ENCODE measurements at places on chromosomes 1 and 21.
A peak's percentile ranks its signal among the peaks of the same experiment; 100 is the strongest.

GRCh38 chr1:61992257-61992656, 202.4 kb upstream of the L1TD1 start:
- DNase-seq: no peak

DNA sequence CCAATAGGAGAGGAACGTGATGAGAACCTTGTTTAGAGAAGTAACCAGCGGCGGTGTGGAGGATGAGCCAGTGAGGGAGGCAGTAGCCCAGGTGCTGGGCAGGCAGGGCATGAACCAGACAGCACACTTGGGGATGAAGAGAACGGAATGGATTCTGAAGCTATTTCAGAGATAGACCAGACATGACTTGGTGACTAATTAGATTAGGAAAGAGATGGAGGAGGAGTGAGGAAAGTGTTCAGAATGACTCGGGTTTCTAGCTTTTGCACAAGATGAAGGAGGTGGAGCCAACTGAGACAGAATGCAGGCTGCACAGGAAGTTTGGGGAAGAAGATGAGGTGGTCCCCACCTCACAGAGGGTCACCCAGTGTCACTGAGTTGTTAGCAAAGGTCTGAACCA, 5.1 kb downstream of the PEF1 start:
- peak; percentile 56 for DNase-seq

- no peak for DNase-seq
These were observed 472.7 kb downstream of the PLPP3 start for GRCh38 chr1:56106531-56107274.

DNA sequence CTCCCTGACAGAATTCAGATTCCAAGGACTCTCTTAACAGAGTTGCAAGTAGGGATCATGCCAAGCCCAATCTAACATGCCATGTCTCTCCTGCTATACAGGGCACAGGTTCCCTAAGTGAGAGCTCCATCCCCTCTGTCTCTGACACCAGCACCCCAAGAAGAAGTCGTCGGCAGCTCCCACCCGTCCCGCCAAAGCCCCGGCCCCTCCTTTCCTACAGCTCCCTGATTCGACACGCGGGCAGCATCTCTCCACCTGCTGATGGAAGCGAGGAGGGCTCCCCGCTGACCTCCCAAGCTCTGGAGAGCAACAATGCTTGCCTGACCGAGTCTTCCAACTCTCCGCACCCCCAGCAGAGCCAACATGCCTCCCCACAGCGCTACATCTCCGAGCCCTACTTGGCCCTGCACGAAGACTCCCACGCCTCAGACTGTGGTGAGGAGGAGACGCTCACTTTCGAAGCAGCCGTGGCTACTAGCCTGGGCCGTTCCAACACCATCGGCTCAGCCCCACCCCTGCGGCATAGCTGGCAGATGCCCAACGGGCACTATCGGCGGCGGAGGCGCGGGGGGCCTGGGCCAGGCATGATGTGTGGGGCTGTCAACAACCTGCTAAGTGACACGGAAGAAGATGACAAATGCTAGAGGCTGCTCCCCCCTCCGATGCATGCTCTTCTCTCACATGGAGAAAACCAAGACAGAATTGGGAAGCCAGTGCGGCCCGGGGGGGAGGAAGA, 263.2 kb downstream of the ZNF648 start:
- DNase-seq: no peak

DNA sequence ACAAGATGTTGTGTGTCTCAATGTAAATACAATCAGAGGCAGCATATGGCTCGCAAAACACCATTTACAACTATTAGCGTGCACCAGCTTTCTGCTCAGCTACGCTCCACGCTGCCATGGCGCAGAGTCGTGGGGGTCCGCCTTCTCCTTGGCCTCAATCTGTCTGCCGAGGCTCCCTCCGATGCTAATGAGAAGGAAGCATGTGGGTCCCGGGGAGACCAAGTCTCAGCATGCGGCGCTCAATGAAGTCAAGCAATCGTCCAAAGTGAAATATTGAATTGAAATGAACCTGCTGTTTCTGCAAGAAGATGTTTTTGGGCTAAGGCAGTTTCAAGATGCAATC, 228.9 kb downstream of the TOMM20 start:
- no peak for DNase-seq

- DNase-seq: no peak
These were observed 36.6 kb downstream of the TBX19 start for GRCh38 chr1:168317309-168317708.

DNA sequence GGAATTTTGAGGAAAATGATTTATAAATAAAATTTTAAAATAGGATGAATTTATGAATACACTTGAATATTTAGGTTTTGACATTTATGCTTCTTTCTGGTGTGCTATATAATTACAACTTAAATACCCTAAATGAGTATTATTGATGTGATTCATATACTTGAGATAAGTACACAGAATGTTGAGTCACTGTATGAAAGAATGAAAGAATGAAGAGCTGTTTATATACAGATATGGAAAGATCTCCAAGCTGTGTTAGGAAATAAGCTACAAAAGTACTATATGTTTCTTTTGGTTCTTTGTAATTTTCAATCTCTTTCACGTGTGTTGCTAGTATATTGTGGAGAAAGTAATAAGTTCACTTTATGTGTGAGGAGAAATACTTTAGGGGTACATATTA, 147.2 kb downstream of the RASAL2 start:
- peak; percentile 41 for DNase-seq

DNA sequence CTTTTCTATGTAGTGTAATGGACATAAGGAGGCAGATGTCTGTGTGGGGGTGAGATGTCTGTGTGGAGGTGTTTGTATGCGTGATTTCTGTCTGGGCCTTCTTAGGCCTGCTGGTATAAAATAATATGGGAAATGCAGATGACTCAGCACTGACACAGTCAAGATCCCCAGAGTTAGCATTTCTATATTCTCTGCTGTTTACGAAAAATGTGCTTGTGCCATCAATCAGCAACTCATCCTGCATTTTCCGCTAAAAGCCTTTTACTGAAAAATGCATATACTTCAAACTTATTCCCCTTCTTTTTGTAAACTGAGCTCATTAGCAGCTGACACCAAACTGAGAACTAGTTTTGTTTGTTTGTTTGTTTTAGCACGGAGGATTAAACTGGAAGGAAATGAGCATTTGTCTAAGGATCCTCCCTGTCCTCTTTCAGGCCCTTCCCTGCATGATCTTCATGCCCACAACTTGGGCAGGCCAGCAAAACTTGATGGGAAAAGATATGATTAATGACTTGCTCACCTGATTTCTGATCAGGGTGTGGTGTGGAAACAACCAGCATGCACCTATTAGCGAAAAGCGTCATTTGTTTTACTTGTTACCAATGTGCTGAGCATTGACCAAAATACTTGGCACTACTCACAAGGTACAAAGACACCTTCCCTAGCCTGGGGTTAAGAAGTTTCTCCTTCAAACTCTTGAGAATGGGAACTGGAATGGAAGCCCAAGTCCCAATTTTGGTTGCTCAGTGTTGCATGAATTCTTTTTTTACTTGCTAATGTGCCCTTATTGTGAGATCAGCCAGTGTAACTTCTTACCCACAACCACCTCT, 77.4 kb downstream of the NDUFS5 start:
- peak; percentile 32 for DNase-seq

GRCh38 chr1:248807067-248807737, 18.5 kb downstream of the SH3BP5L start:
- DNase-seq: peak; percentile 18

- no peak for DNase-seq
These were observed 40.9 kb downstream of the RPL5 start for GRCh38 chr1:92872719-92873118.

GRCh38 chr1:9809100-9809510, 14.7 kb downstream of the CLSTN1 start:
- no peak for DNase-seq

GRCh38 chr1:63023171-63023570, 239.2 kb downstream of the ATG4C start:
- DNase-seq: no peak

DNA sequence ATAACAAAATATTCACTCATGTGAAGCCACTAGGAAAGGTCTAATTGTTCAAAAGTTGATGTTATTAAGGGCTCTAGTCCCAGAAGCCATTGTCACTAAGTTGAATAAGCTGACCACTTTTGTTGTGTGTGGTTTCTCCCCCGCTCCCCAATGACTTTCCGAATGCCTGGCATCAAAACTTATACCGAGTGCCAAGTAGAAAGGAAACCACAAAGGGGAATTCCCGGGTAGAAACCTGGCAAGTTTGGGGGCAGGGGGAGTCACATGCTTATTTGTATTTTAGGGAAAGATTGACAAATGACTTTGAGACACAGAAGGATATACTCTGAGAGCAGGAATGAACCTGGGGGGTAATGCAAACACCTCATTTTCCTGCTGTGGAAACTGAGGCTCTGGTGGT, 154.1 kb downstream of the TGFBR3 start:
- DNase-seq: peak; percentile 31

GRCh38 chr1:232221802-232222499, 408.0 kb downstream of the SIPA1L2 start:
- no peak for DNase-seq
